Thyroid gland (tissue), 4 donors: ENCODE measurements at places on chromosomes 5 and 9. TPM values are rescaled to one million over a fixed set of nuclear protein-coding genes. Genes with fewer than 3 reads are reported as not detected.

Gene TMC1
- total RNA-seq = 0.13 TPM

DNA sequence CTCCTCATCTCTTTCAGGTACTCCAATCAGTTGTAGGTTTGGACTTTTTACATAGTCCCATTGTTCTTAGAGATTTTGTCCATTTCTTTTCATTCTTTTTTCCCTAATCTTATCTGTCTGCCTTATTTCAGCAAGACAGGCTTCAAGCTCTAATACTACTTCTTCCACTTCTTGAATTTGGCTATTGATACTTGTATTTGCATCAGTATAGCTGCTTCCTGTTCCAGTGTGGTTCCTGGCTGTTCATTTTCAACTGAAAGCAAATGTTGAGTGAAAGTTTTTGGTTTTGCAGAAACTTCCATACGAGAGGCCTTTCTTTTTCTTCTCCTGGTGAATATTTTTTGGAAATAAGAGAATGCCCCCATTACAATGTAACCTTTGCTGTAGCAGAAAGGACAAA lies 12.0 kb upstream of the IFNA1 start:
- H3K36me3 ChIP-seq = no peaks in the 10 kb centered on the region
- no peaks in the 10 kb centered on the region for H3K4me1 ChIP-seq
- DNase-seq = no peak
- no peak overlapping the region for H3K27ac ChIP-seq
- H3K4me3 ChIP-seq = no peak overlapping the region
- no peaks in the 10 kb centered on the region for H3K27me3 ChIP-seq

DNA sequence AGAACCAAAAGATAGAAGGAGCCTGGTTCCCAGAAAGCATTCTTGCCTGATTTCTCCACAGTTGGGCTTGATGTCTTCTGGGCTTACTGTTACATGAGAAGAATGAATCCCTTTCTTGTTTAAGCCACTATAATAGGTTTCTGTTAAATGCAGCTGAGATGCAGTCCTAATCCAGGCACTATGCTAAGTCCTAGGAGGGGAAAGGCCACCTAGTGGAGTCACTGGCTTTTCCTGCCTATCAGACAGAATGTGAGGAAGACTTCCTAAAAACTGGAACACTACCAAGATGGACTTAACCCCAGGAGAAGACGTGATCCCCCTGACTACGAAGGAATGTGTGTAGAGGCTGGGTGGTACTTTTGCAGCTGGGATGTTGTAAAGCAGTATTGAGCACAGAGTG lies 34.3 kb upstream of the FSD1L start:
- peaks cover 5% of the 10 kb centered on the region for H3K4me1 ChIP-seq
- H3K36me3 ChIP-seq = no peaks in the 10 kb centered on the region
- H3K27me3 ChIP-seq = no peaks in the 10 kb centered on the region
- no peak overlapping the region for H3K27ac ChIP-seq

- no peak overlapping the region for H3K4me3 ChIP-seq
- H3K4me1 ChIP-seq = peaks cover 3% of the 10 kb centered on the region
- no peak for DNase-seq
- H3K36me3 ChIP-seq = no peaks in the 10 kb centered on the region
- no peak overlapping the region for H3K27ac ChIP-seq
- no peaks in the 10 kb centered on the region for H3K27me3 ChIP-seq
Measured at GRCh38 chr5:168407211-168407610, 79.1 kb upstream of the RARS1 start.

DNA sequence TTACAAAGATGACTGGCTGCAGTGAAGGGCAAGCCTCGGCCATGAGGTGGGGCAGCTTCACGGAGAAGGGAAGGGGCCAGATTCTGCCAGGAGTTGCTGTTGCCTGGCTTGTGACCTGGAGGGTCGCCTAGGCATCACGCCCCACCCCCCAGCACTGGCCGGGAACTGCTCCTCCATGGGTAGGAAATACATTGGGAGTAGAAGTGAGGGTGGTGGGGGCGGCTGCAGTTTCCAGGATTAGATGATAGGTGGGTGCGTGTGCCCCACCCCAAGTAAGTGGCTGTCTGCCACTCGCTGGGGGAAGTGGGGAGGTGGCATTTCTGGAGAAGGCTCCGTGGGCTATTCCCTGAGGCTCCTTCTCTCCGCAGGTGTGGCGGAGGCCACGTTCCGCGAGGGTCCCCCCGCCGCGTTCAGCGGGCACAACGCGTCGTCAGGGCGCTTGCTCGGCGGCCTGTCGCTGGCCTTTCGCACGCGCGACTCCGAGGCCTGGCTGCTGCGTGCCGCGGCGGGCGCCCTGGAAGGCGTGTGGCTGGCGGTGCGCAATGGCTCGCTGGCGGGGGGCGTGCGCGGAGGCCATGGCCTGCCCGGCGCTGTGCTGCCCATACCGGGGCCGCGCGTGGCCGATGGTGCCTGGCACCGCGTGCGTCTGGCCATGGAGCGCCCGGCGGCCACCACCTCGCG lies 16.9 kb downstream of the CRB2 start:
- peaks cover 3% of the 10 kb centered on the region for H3K27me3 ChIP-seq
- no peak overlapping the region for H3K27ac ChIP-seq
- DNase-seq = no peak
- H3K36me3 ChIP-seq = no peaks in the 10 kb centered on the region

DNA sequence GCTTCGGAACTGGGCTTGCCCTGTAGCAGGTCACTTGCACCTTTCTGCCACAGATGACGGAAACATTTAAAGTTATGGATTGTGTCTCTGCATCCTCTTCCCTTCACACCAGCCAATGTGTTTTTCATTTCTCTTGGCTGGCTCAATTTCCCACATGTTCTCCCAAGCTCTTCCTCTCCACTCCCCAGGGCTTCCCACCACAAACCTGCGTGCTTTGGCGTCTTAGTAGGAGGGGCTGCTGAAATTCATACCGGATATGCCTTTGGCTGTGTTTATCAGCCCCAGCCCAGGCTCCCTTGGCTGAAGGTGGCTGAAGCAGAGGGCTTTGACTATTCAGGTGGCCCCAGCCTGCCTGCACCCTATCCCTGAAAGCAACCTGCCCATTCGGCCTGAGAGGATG lies 32.1 kb downstream of the ADRB2 start:
- DNase-seq = no peak
- no peaks in the 10 kb centered on the region for H3K27me3 ChIP-seq
- peaks cover 17% of the 10 kb centered on the region for H3K4me1 ChIP-seq

- H3K36me3 ChIP-seq = no peaks in the 10 kb centered on the region
- H3K4me3 ChIP-seq = no peak overlapping the region
Measured at GRCh38 chr9:13902286-13903066, 411.5 kb downstream of the NFIB start.

GRCh38 chr9:125262294-125262991 lies 817 bp downstream of the GAPVD1 start:
- no peaks in the 10 kb centered on the region for H3K36me3 ChIP-seq
- peaks cover 40% of the 10 kb centered on the region for H3K4me1 ChIP-seq
- no peaks in the 10 kb centered on the region for H3K27me3 ChIP-seq
- H3K4me3 ChIP-seq = peak overlapping the region; percentile 96
- no peak for DNase-seq

GRCh38 chr5:153365547-153365946 lies 124.9 kb upstream of the GRIA1 start:
- DNase-seq = no peak
- no peaks in the 10 kb centered on the region for H3K4me1 ChIP-seq
- H3K27ac ChIP-seq = no peak overlapping the region
- no peaks in the 10 kb centered on the region for H3K36me3 ChIP-seq

- no peak overlapping the region for H3K4me3 ChIP-seq
- DNase-seq = no peak
- H3K4me1 ChIP-seq = no peaks in the 10 kb centered on the region
- H3K36me3 ChIP-seq = no peaks in the 10 kb centered on the region
Measured at GRCh38 chr9:76751001-76751400, 13.2 kb upstream of the PCA3 start.

GRCh38 chr5:72427488-72428437 lies 79.4 kb downstream of the ZNF366 start:
- no peaks in the 10 kb centered on the region for H3K4me1 ChIP-seq
- no peaks in the 10 kb centered on the region for H3K36me3 ChIP-seq
- peak overlapping the region; percentile 4 for H3K27ac ChIP-seq
- H3K4me3 ChIP-seq = no peak overlapping the region
- H3K27me3 ChIP-seq = no peaks in the 10 kb centered on the region

DNA sequence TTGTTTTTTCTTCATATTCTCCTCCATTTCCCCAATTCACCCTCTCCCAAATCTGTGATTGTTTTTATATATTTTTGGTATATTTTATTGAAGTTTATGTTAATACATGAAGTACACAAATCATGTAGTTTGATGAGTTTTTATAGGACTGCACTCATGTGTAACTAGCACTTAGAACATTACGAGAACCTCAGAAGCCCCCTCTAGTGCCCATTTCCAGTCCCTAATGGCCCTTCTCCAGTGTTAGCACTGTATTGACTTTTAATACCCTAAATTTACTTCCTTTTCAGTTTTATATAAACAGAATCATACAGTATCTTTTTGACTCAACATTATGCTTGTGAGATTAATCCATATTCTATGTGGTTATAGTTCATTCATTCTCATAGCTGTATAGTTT lies 18.5 kb upstream of the FKTN start:
- no peak overlapping the region for H3K4me3 ChIP-seq
- H3K4me1 ChIP-seq = no peaks in the 10 kb centered on the region
- H3K27me3 ChIP-seq = no peaks in the 10 kb centered on the region
- no peaks in the 10 kb centered on the region for H3K36me3 ChIP-seq
- no peak overlapping the region for H3K27ac ChIP-seq
- no peak for DNase-seq

DNA sequence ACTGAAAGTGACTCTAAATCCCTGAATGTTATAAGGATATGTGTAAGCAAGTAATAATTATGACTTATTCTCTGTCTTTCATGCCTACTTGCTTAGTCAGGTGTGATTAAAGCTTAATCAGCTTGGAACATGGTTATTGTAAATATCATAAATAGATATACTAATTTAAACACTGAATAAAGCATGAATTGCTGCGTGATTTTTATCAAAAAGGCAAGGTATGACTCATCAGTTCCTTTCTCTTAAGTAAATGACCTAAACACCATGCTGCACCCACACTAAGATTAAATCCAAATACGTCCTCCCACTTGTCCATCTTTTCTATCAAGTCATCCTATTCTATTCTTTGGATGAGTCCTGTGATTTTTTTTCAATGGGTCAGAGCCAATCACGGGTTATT lies 124.6 kb upstream of the MTAP start:
- no peak overlapping the region for H3K4me3 ChIP-seq
- H3K27me3 ChIP-seq = no peaks in the 10 kb centered on the region
- no peak overlapping the region for H3K27ac ChIP-seq
- H3K4me1 ChIP-seq = no peaks in the 10 kb centered on the region
- H3K36me3 ChIP-seq = no peaks in the 10 kb centered on the region
